ENCODE measurements at places on chromosomes 16 and 17.

- no peak for DNase-seq
Observed at GRCh38 chr16:29968205-29968604, 5.5 kb upstream of the TAOK2 start.

- DNase-seq: no peak
Observed at GRCh38 chr16:66649636-66650205, 45.2 kb downstream of the CMTM3 start.

DNA sequence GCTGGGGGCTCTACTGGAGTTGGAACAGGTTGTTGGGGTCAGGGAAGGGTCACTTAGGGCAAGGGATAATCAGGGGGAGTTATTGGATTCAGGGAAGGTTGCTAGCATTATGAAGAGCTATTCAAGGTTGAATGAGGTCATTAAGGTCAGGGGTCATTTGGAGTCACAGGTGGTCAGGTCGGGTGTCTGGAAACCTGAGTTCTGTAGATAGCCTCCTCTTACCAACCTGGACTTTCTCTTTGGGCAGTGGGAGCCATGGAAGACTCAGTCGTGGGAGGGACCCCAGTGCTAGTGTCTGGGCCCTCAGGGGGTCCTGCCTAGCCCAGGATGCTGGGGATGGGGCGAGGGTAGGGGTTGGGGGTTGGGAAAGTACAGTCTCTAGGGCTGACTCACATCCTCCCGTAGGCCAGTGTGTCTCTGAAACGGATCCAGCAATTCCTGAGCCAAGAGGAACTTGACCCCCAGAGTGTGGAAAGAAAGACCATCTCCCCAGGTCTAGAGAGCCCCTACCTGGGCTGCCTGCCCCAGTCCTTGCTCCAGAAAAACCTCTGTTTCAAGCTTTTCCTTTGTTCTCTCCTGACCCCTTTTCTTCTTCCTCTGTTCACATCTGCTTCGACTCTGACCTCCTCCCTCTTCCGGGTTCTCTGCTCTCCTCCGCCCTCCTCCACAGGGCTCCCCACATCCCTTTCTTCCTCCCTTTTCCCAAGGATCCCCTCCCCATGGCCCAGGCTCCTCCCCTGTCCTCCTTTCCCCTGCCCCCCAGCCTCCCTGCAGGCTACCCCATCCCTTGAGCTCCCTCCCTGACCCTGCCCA, 33.5 kb downstream of the ABCC3 start:
- no peak for DNase-seq

GRCh38 chr17:2050300-2051060, 4.4 kb upstream of the HIC1 start:
- peak; percentile 60 for DNase-seq

DNA sequence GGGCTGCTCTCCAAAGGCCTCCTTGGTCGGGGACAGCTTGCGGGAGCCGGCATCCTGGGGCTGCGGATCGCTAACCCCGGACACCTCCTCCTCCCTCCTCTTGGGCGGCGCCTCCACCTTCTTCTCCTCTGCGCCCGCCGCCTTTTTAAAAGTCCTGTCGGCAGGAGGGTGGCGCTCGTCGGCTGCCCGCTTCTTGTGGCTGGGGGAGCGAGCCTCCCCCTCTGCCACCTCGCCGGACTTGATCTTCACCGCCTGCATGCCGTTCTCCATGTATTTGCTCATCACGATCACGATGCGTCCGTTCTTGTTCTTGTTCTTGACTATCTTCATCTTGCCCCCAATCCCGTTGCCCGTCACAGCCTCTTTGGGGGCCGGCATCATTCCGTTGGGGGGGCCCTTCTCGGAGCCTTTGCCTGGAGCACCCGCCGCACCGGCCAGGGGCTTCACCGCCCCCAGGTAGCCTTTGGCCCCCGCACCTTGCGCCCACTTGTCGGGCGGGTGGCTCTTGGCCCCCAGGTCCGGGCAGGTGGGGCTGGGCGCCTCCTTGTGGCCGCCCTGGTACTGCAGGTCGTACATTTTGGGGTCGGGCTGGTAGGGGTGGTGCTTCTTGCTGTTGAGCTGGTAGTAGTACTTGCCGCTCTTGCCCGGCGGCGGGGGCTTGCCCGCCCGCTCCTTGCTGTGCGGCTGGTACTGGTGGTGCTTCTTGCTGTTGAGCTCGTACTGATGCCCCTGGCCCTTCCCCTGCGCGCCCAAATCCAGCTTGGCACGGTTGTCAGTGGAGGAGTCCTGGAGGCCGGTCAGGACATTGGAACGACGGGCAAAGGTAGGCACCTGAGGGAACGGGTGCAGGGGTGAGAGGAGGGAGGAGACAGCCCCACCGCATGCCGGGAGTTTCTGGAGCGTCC, 4.4 kb downstream of the CBX4 start:
- no peak for DNase-seq

GRCh38 chr17:42517516-42517915, 18.5 kb upstream of the NAGLU start:
- peak; percentile 77 for DNase-seq

- DNase-seq: no peak
Observed at GRCh38 chr17:7561028-7561575, 617 bp upstream of the SENP3 start.

DNA sequence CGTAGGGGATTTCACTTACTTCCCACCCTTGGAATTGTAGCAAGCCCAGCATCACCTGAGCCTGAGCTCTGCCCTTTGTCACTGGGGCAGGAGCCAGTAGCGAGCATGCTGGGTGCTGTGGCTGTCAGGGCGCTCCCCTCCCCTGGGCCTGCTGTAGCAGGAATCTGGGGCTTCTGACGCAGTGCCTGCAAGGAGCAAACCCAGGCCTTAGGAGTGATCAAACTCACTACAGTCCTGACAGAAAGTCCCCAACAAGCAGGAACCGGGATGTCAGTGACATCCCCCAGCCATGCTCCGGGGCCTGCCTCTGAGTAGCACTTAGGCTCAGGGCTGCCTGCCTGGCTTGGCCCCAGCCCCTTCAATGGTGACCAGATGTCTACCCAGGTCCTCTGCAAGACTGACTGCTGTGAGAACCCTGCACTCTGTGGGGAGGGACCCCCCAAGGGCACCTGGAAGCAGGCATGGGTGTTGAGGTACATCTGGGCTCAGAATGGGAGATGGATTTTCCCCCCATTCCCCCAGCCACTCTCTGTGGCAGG, 23.5 kb downstream of the PLD6 start:
- no peak for DNase-seq

GRCh38 chr16:89375021-89375420, 115.3 kb downstream of the ANKRD11 start:
- no peak for DNase-seq

DNA sequence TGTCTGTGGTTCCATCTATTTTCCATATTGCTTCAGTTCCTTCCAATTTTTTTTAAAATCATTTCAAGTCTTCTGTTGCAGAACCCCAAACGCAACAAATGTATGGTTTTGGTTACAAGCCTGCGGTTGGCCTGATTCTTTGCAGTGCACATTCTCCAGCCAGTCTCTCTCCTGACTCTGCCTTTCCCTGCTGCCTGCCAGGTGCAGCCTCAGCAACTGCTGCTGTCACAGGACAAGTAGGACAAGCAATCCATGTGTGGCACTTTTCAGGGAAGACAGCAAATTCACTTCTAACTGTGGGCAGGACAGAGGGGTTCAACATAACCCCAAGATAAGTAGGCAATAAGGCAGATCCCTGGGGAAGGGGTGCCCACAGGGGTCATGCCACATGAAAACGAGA, 24.2 kb downstream of the EMP2 start:
- DNase-seq: no peak

DNA sequence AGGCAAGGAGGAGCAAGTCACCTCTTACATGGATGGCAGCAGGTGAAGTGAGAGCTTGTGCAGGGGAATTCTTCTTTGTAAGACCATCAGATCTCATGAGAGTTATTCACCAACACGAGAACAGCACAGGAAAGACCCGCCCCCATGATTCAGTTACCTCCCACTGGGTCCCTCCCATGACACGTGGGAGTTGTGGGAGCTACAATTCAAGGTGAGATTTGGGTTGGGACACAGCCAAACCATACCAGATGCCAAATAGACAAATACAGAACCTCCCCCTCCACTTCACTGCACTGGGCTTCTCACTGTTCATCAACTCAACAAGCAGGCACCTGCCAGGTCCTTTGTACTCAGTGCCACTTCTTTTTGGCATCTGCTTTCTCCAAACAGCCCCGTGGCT, 100.2 kb downstream of the WSCD1 start:
- no peak for DNase-seq

- DNase-seq: no peak
Observed at GRCh38 chr17:70716551-70716950, 547.2 kb downstream of the KCNJ2 start.

GRCh38 chr17:10226930-10227695, 28.7 kb upstream of the GAS7 start:
- no peak for DNase-seq

DNA sequence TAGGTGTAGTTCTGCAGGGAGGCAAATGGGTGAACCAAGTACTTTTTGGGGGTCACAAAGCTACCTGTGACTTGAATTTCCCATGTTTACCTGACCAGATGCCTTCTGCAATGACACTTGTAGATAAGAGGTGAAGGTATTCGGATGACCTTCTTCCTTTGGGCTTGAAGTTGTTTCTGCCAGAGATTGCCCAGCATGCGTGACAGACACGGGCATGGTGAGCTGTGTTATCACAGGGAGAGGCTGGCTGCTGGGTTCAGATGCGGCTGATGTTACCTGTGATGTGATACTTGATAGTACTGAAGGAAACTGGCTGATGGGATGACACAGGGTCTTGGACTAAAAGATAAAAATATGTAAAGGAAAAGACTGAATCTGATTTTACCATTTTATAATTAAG, 14.1 kb downstream of the PKD1L3 start:
- no peak for DNase-seq

DNA sequence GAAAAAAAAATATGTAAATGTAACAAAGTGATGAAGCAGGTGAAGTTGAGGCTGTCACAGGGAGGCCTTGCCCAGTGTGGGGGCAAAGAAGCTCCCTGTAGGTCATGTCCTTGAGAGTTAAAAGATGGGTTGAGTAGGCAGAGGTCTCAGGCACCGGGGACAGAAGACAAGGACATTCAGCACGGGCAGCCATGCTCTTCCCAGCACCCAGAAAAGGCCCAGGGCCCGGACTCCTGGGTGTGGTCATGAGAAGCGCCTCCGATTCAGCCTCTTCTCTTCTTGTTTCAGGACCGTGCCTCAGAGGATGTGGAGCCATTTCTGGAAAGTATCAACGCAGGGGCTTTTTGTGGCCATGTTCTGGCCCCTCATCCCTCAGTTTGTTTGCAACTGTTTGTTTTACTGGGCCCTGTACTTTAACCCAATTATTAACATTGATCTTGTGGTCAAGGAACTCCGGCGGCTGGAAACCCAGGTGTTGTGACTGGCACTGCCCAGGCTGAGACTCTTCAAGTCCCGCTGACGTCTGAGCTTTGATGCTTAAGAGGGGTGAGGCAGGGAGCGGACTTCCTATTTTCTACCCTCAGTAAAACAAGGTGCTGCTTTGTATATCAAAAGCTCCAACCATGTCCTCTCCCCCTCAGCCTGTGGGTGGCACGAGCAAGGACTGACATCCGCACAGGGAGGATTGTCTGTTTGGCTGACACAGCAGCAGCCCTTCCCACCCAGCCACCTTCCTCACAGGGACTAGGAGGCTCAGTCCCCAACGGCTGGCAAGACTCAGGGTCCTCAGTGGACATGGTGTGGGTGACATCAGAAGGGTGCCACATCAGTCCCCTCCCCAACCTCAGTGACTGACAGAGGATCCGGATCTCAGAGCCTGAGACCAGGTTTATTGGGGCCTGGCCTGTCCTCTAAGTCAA, 26.5 kb downstream of the PLA2G10 start:
- DNase-seq: no peak

- DNase-seq: no peak
Observed at GRCh38 chr17:30414486-30414885, 35.8 kb downstream of the CPD start.

DNA sequence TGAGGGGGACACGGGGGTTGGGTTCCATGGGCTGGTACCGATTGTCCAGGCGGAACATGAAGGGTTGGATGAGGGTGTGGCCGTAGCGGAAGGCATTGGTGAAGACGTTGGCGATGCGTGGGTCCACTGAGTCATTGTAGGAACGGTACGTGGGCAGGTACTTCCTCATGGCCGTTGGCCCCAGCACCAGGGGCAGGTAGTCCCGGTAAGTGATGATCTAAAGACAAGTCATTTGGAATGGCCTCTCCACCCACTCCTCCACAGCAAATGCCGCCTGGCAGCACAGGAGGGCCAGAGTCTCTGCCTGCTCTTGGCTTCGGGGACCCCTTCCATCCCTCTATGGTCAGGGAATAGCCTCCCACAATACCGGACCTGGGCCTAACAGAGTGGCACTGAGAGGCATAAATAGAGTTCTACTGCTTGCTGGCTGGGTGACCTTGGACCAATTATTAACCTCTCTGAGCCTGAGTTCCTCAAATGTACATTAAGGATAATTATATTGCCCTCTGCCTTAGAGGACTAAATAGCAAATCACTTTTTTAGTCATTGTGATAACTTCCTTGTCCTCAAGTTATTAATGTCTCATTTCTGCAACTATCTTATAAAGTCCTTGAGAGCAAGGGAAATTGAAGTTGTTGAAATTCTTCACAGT, 7.2 kb downstream of the MPO start:
- DNase-seq: no peak

DNA sequence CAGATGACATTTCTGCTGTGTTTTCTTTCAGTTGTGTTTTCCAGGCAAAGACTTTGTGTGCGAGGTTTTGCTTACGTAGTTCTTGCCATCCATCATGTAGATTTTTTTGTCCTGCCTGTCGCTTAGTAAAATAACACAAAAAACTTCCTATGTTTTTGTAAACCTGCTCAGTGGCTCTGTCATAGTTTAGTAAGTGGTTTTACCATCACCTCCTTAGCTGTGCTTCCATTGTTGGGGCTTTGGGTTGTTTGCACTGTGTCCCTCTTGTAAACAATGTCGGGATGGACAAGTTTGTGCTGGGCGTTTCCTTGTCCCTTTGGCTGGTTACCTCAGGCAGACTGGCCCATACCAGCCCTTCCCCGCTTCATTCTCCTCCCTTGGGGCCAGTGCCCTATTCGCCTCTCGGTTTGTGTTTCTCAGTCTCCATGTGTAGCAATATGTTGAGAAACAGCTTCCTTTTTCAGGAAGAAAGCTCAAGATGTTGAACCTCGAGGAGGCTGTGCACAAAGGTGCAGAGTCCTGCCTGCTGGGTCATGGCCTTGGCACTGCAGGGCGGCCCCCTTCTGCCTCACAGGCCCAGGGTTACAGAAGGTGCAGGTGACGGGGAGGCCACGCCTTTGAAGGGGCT, 74.6 kb downstream of the KSR1 start:
- DNase-seq: no peak

GRCh38 chr16:1917665-1918350, 407 bp downstream of the HS3ST6 start:
- no peak for DNase-seq

- no peak for DNase-seq
Observed at GRCh38 chr17:28046034-28046825, 3.8 kb downstream of the NLK start.

DNA sequence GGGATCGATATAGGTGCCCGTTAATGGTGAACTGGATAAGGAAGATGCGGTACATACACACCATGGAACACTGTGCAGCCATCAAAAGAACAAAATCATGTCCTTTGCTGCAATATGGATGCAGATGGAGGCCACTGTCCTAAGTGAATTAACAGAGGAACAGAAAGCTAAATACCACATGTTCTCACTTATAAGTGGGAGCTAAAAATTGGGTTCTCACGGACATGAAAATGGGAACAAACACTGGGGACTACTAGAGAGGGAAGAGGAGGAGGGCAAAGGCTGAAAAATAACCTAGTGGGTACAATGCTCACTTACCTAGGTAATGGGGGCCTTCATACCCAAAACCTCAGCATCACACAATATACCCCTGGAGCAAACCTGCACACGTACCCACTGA, 302.6 kb downstream of the XYLT1 start:
- DNase-seq: no peak

GRCh38 chr16:85311741-85312140, 199.5 kb upstream of the CIBAR2 start:
- no peak for DNase-seq
